ENCODE measurements at places on chromosomes 3 and 15.

DNA sequence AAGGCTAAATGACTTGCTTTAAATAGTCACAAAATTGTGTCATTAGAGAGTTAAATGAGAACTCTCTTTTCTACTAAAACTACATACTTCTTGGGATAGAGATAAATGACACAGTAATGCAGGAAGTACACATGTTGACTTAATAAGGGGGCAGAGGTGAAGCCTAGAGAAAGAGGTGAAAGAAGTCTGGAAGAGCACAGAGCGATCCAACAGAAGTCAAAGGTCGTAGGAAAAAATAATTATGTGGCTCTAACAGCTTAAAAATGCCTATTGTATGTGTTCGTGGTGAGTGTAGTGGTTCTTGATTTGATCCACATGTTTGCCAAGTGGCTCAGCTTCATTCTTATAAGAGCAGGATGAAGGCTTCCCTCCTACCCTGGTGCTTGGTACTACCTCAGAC lies 61.7 kb downstream of the TMEM212 start:
- no peak for DNase-seq

- peak; percentile 42 for DNase-seq
Observed at GRCh38 chr3:113495035-113495434, 19.9 kb downstream of the SPICE1 start.

DNA sequence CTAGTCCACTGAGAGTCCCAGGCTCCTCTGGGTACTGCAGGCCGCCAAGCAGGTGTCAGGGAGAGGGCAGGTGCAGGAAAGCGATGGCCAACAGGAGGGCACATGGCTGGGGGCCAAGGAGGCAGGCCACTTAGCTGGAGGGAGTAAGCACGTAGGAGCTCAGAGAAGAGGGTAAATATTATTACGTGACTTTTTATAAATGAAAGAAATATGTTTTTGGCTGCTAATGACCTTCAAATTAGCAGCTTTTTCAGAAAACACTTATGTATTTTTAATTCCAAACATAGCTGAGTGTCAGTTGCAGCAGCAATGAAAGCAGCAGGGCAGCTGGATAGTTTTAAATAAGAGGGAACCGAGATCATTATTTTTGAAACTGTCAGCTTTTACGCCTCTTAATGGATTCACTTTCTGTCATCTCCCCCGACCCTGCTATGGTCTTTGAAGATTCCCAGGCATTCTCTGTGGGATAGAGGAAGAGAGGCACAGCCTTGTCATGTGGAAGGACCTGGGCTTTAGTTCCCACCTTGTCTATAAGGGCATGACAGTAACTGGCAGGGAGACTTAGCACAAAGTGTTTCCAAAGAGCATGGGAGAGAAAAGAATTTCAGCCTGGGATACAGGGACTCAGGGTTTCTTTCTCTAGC lies 477.1 kb downstream of the EPHB1 start:
- DNase-seq, result no peak

- no peak for DNase-seq
Observed at GRCh38 chr3:119631516-119631915, 28.9 kb downstream of the POPDC2 start.

DNA sequence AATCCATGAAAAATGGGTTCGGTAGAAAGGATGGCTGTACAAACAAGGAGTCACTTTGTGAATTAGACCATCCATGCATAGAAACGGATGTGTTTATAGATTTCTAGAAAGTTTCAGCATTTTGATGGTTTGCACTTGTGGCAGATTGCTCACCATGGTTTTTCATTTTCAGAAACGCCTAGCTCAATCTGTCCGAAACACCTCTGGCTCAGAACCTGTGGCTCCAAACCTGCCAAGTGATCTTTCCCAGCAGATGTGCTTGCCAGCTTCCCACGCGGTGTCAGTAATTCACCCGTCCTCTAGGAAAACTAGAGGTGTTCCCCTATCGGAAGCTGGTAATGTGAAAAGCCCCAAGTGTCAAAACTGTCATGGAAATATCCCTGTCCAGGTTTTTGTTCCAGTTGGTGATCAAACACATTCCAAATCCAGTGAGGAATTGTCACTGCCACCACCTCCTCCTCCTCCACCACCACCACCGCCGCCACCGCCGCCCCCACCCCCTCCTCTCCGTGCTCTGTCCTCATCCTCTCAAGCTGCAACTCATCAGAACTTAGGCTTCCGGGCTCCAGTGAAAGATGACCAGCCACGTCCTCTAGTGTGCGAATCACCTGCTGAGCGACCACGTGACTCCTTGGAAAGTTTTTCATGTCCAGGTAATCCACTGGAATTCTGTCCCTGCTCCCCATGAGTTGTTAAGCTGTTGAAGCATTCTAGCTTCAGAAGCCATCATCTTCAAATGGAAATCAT lies 21.2 kb downstream of the WHAMM start:
- DNase-seq, result no peak

- peak; percentile 32 for DNase-seq
Observed at GRCh38 chr3:39275052-39275451, 4.8 kb downstream of the CX3CR1 start.

- no peak for DNase-seq
Observed at GRCh38 chr3:28050885-28051284, 190.5 kb upstream of the CMC1 start.

GRCh38 chr3:45793482-45794176 lies 2.7 kb downstream of the SLC6A20 start:
- no peak for DNase-seq

DNA sequence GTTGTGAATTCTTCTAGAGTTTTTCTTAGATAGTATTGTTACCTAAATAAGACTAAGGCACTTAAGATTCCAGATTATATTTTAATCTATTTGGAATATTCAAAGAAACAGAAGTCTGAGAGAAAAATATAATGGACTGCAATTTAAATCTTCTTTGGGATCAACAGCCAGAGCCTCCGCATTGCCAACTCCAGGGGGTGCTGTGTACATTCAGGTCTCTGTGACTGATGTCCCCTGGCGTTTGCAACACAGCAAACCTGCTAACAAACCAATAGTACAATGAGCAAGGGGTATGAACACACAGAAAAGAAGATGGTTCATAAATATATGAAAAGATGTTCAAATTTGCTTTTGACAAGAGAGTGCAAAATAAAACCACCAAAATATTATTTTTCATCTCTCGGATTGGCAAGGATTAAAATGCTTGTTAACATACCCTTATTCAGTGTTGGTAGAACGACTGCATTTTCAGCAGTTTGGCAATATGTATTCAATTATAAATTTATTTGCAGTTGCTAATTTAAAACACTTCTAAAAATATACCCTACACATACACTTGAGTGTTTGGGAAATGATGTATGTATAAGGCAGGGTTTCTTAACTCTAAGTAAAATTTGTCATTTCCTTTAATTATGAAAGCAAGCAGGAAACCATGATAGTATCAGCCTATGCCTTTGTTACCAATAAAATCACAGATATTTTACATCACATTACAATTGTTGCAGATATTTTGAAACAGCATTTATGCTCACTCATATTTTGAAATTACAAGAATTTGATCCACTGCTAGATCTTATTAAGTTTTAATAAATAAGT lies 16.1 kb upstream of the TM4SF1 start:
- peak; percentile 82 for DNase-seq

GRCh38 chr3:65194047-65194714 lies 506.4 kb upstream of the ADAMTS9 start:
- no peak for DNase-seq

DNA sequence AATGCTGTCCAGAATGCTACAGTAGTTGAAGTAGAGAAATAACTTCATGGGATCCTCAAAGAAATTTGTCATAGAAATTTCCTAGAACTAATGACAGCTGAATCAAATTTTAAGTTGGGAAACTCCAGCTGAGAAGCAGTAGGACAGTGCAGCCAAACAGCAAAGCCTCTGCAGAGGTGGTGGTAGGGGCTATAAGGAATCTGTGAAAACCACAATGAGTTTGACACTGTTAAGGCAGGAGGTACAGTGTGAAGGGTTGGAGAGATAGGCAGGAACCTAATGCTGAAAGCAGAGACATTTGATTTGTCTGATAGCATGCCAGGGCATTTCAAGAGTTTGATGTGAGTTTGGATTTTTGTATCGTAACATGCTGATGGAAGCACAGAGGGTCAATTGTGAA lies 22.0 kb downstream of the ASTE1 start:
- no peak for DNase-seq

DNA sequence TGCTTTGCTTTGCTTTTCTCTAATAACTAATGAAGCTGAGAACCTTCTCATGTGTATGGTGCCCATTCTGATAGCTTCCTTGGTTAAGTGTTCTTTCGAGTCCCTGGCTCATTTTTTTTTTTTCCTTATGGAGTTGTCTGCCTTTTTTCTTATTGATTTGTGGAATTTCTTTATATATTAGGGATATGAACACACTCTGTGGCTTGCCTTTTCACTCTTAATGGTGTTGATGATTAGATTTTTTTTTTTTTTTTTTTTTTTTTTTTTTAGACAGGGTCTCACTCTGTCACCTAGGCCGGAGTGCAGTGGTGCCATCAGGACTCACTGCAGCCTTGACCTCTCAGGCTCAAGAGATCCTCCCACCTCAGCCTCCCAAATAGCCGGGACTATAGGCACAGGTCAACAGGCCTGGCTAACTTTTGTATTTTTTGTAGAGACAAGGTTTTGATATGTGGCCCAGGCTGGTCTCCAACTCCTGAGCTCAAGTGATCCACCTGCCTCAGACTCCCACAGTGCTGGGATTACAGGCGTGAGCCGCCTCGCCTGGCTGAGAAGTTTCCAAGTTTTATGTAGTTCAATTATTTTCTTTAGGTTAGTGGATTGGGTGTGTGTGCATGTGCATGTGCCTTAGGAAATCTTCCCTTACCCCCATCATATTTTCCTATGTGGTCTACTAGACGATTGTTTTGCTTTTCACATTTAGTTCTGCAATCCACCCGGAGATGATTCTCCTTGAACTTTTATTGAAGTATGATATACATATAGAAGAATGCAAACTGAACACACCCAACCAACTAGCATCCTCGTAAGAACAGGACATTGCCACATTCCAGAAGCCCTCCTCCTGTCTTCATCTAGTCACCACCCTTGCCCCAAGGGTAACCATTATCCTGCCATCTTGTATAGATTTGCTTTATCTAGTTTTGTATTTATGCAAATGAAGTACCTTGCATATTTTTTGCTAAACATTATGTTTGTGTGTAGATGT lies 1.7 kb upstream of the SNRPA1 start:
- DNase-seq, result no peak

- DNase-seq, result no peak
Observed at GRCh38 chr15:40932156-40932555, 3.0 kb downstream of the DLL4 start.

DNA sequence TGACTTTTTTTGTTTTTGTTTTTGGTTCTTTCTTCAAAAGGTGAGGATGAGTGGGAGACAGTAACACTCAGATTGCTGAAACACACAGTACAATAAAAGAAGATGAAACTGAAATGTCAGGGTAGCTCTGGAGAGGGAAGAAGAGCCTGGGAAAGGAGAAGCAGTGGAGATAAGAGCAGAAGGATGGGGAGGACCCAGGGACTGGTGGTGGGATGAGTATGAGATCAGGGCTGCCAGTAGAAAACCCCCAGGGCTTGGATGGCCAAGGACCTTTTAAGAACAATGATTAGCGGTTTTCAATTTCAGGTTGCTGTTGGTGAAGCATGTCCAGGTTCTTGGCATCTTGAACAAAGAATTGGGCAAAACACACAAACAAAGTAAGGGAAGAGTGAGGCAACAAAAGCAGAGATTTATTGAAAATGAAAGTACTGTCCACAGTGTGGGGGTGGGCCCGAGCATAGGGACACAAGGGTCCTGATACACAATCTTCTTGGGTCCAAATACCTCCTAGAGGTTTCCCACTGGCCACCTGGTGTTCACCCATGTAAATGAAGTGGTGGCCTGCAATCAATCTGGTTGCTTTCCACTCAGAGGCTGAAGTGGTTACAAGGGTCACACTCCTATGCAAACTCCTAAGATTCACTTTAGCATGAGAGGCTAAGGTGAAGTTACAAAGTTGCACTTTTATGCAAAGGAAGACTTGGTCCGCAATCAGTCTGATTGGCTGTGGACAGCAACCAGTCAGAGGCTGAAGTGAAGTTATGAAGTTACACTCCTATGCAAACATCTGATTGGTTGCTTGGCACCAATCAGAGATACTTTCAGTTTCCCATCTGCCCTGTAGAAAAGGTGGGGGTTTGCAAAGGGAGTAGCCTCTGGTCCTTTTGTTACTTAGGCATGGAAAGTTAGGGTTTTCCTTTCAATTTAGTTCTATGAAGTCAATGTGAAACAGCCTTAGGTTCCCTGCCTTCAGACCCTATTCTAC lies 26.1 kb upstream of the MFSD1 start:
- no peak for DNase-seq

GRCh38 chr3:7445331-7445730 lies 584.4 kb downstream of the GRM7 start:
- no peak for DNase-seq

GRCh38 chr15:59553879-59554735 lies 57.5 kb upstream of the GCNT3 start:
- peak; percentile 79 for DNase-seq

DNA sequence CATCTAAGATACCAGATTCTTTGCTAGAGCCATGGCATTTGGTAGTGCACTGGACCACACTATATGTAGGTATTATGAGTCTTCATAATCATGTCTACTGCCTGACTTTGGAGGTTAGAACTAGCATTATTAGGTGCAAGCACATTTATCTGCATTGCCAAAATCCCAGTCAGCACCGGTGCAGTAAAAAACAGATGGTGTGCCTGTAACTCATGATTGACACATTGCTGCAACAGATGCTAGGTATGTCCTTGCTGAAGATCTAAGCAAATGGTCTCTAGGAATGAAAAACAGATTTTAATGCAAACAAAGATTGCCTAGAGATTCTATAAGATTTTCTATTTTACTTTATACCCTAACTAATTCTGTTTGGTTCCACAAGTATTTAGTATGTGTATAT lies 47.7 kb downstream of the MYO5A start:
- DNase-seq, result no peak

DNA sequence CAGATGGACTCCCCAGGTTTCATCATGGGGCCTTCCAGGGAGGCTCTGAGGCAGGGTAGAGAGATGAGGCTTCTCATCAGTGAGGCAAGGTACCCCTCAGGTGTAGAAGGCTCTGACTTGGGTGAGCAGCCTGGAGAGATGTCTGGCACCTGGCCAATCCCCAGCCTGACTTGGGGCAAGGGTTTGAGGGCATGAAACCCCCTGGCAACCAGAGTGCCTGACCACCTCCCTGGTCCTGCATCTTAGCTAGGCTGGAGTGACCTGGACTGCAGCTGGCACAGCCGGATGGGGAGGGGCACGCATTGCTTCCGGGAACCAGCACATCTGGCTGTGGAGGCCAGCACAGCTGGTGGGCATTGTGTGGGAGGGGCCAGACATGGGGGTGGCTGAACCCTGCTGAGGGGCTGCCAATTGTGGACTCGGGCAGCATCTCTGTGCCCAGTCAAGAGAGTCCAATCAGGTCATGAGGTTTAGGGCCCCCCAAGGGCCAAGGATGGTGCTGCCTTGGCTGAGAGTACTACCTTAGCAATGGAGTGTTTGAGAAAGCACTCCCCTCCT lies 1.9 kb downstream of the ZBTB47 start:
- DNase-seq, result no peak
